Esophagus squamous epithelium (tissue), 5 donors: ENCODE measurements at places on chromosomes 2 and 18.

GRCh38 chr2:233075141-233075965, 15.2 kb downstream of the INPP5D start:
- no peak for DNase-seq

GRCh38 chr2:66494708-66495107, 59.8 kb downstream of the MEIS1 start:
- DNase-seq = no peak

- no peak for DNase-seq
These were observed 304.8 kb downstream of the PDE11A start for GRCh38 chr2:177767768-177768167.

- no peak for DNase-seq
These were observed 25.7 kb downstream of the DIS3L2 start for GRCh38 chr2:231987124-231987727.

DNA sequence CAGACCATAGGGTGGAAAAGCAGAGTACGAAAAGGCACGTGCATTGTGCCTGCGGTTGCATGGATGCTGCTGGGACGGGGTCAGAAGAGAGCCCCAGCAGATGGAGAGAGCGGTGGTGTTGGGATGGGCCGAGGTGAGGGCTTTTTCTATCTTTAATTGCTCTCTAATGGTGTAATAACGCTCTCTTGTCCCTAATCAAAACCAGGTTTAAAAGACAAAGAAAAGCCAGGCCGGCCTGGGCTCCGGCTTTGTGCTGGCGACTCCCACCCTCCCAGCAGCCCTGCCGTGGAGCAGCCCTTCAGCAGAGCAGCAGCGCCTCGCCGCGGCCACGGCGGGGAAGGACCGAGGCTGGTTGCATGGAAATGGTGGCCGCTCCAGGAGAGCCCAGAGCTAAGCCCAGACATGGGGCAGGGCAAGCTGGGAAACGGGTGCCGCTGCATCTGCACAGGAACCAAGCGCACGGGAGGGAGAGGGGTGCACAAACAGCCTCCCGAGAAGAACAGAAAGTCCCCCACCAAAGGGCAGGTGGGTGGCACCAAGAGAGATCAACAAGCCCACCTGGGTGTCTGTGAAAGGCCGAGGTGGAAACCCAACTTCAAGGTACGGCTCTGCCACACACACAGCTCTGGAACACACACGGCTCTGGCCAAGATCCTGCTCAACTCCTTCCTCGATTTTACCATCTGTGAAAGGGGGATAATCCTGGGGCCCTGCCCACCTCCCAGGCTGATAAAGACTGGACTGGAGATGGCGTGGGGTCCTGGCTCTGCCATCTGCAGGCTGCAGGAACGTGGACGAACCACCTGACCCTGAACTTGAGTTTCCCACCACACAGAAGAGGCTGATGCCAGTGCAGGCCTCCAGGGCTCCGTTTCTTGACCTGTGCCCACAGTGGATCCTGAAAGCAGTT, 15.0 kb downstream of the HS1BP3 start:
- no peak for DNase-seq
